ENCODE measurements at places on chromosomes 2 and 18. TPM values are rescaled to one million over a fixed set of nuclear protein-coding genes. Genes with fewer than 3 reads are reported as not detected.

Gene RAB27B
- 42.1 TPM for total RNA-seq

Gene CARF
- total RNA-seq: 20.6 TPM

Gene C2orf72
- 1.0 TPM for total RNA-seq

Gene GALNT13
- total RNA-seq: 13.6 TPM

Gene IL1RN
- 80.2 TPM for total RNA-seq

Gene C2orf15
- total RNA-seq: 4.9 TPM

Gene RUFY4
- 5.6 TPM for total RNA-seq

Gene HOXD8
- 41.7 TPM for total RNA-seq

Gene SCYGR1
- not detected for total RNA-seq

Gene C1GALT1C1L
- 0.99 TPM for total RNA-seq

Gene GTF3C2
- 109 TPM for total RNA-seq

Gene ALK
- 0.36 TPM for total RNA-seq

Gene C2orf80
- total RNA-seq: not detected

Gene ABHD1
- total RNA-seq: 0.78 TPM

GRCh38 chr2:85132834-85133637 lies at the start of gene TCF7L1:
TCF7L1 (plus strand) TSS chr2:85133392; CDS start chr2:85133685, 293 bp downstream.
- peak; percentile 78 for DNase-seq

GRCh38 chr2:12965540-12966269 lies 249.0 kb downstream of the TRIB2 start:
- DNase-seq: no peak

DNA sequence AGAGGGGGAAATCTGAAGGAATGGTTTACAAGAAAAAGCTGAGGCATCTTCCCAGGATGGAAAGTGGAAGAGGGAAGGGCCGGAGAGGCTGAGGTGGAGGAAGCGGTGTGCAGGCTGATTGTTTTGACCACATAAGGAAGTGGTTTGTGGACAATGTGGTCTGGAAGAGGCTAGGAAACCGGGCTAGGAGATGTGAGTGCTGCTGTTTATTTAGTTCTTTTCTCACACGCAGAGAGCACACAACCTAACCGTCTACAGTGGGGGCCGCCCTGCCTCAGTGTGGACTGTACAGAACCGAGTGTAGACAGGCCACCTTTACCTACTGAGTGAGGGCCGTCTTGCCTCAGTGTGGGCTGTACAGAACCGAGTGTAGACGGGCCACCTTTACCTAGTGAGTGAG lies 251.7 kb upstream of the PXDN start:
- no peak for DNase-seq

- peak; percentile 48 for DNase-seq
Measured at GRCh38 chr18:61606068-61606660, 272.9 kb downstream of the CDH20 start.

DNA sequence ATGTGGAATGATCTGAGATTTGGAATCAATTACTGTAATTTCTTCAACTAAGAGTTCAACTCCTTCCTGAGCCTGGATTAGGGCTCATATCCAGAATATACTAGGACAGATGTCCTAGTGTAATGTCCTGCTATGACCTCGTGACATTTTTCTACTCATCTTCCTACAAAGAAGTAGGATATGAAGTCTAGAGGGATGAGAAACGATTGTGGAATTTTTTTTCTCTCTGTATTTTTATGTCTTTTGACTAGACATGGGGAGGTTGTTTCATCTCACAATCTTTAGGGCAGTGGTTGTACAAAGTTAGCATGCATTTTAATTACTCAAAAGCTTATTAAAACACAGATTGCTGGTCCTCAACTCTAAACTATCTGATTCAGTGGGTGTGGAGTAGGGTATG lies 203.0 kb downstream of the PARD3B start:
- no peak for DNase-seq

DNA sequence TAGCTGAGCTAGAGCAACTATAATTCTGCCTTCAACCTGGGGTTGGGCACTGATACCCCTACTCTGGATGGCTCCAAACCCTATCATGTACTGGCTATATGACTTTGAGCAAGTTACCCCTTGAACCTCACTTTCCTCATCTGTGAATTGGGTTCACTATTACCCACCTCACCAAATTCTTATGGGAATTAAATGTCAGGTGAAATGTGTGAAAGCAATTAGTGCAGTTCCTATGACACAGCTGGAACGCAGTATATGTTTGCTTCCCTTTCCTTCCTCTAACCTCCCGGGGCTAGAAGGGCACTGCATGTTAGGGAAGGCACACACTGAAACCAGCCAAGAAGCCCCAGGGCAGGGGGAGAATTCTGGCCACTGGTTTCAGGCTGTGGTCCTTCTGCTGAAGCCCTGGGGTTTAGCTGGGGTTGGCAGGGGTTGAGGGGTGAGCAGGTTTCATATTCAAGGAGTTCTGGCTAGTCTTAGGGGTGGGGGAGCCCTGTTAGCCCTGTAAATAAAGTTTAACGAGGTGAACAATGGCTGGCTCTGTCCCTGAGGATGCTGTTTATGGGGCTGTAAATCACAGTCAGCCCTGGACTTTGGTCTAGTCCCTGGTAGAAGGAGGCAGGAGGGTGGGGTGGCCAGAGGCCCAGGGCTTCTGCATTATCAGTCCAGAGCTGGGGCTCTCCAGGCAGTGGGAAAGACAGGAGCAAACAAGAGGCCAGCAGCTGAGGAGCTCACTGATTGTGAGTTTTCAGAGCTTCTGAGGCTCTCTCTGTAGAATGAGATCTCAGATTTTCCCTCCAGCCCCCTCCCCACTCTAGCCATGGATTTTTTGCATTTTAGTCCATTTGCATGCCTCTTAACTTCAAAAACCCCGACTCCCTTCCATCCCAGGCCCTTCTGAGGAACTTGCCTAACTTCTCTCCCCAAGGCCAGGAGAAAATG lies 8.0 kb downstream of the PKDCC start:
- DNase-seq: no peak

- no peak for DNase-seq
Measured at GRCh38 chr18:24076950-24077349, 61.9 kb upstream of the CABYR start.

DNA sequence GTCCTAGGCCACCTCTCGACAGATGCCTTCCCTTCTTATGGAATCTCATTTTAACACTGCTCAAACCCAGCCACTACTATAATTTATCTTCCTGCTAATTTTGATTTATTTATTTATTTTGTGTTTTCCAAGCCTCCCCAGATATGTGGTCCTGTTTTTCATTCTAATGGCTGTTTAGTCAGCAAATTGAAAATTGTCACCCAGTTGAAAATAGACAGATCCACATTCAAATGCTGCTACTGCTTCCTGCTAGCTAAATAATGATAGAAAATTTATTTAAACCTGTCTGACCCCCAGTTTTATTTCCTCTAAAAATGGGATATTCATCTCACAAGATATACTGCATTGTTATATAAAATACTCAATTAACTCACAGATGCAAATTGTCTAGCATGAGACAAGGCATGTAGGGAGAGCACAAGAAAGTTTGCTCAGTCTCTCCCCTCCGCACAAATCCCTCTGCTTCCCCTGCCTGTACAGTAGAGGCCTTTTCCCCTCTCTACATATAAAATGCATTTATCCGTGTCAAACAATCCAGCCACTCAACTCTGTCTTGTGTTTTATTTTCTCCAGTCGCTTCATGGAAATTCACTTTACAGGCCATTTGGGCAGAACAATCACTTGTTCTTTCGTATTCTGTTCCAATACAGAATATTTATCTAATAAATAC lies 389.9 kb downstream of the SOX11 start:
- no peak for DNase-seq

DNA sequence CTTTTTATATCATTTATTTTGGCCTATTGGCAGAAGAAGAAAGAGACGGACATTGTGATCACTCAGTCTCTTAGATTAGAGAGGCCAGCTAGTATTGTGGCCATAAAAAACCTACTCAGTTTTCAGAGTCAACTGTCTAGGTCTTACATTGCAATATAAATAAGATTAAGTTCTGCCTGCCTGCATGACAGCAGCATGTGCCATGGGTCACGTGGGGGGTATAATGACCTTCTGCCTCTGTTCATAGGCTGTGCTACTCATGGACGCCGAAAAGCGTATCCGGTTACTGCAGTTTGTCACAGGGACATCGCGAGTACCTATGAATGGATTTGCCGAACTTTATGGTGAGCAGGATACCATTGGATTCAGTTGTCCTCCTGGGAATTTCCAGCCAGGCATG lies 238.5 kb downstream of the ALPK2 start:
- DNase-seq: no peak

DNA sequence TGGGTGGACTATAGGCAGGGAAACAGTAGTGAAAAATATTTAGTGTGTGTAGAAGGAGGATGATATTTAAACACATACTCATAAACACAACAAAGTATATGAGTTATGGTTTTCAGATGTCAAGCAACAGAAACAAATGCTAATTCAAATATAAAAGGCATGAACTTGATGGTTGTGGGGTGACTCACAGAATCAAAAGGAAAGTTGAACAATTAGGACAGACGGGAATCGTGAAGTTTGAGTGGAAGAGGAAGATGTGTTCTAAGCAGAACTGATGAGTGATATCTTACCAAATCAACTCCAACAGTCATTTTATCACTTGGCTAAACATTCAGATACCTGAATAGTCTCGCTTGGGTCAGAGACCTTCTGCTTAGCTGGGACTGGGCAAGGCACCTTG lies 53.6 kb upstream of the ITGA6 start:
- no peak for DNase-seq

DNA sequence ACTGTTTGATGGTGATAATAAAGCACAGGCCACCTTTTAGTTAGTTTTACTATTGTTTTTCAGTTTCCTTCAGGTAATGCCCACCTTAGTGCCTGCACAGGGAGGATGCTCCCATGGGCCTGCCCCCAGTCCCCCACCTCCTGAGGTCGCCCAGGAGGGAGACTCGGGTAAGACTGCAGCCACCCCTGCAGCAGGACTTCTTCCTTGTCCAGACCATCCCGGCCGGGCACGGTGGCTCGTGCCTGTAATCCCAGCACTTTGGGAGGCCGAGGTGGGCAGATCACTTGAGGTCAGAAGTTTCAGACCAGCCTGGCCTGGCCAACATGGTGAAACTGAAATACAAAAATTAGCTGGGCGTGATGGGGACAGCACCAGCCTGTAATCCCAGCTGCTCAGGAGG lies 68.1 kb upstream of the TANC1 start:
- DNase-seq: no peak

GRCh38 chr18:40867459-40867858 lies 1087.6 kb upstream of the PIK3C3 start:
- no peak for DNase-seq

DNA sequence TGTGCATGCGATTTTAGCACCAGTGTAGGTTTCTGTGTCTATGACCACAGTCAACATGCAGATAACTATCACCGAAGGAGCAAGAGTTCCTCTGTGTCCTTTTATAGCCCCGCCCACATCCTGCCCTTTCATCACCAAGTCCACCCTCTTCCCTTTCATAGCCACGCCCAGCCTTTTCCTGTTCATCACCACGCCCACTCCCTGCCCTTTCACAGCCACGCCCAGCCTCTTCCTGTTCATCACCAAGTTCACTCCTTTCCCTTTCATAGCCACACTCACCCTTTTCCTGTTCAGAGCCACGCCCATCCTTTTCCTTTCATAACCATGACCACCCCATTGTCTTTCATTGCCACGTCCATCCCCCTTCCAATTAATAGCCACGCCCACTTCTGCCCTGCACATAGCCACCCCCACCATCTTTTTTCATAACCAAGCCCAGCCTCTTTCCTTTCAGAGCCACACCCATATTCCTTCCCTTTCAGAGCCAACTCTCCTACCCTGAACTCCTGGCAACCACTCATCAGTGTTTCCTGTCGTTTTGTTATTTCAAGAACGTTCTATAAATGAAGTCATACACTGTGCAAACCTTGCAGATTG lies 273.9 kb downstream of the MYT1L start:
- peak; percentile 54 for DNase-seq

GRCh38 chr2:26561376-26561775 lies 79.8 kb downstream of the CIB4 start:
- no peak for DNase-seq

- no peak for DNase-seq
Measured at GRCh38 chr2:85248773-85249509, 78.8 kb downstream of the TGOLN2 start.

GRCh38 chr2:86072271-86072858 lies 33.3 kb downstream of the POLR1A start:
- peak; percentile 79 for DNase-seq

DNA sequence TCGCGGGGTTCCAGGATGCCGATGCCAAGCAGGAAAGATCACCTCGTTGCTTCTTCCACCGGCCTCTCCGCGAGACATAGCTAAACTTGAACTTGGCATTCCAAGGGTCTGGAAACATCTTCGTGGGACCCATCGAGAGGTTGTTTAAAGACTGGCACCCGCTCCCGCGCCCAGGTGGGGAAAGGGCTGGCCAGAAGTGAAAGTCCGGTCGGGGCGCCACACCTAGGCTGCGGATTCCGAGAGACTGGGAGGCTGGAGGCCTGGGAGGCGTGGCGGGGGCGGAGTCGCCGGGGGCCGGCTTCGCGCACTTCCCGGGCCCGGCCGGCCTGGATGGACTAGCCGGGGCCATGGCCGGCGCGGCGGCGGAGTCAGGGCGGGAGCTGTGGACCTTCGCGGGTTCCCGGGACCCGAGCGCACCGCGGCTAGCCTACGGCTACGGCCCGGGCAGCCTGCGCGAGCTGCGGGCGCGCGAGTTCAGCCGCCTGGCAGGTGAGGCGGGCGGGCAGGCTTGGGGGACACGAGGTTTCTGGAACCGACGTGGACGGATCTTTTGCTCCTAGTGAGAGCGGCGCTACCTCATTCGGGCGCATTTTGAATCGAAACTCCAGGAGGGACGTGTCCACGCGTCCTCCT lies at the start of gene MOCOS:
TSS of gene MOCOS (plus strand) at position 305 of the 633 bp plus-strand sequence. CDS start at position 348, 43 bp downstream.
- peak; percentile 82 for DNase-seq

GRCh38 chr2:162403884-162404283 lies 60.0 kb downstream of the GCA start:
- no peak for DNase-seq

- DNase-seq: no peak
Measured at GRCh38 chr2:85548608-85548900, 9.6 kb downstream of the MAT2A start.

DNA sequence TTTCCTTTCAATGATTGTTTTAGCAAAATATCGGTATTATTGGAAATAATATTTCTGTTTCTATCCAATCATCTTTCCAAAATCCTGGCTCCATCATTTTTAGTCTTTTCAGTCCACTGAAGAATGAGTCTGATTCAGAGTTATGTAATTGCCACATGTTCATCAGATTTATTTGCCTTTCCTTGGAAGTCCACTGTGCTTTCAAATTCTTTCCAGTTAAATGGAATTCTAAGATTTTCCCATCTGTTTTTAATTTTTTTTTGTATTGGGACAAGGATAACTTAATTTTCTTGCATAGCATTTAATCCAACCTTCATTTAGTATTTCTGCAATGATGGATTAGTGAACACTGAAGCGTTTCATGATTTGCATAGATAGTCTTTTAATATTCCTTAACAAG lies 521.5 kb upstream of the NRXN1 start:
- no peak for DNase-seq

DNA sequence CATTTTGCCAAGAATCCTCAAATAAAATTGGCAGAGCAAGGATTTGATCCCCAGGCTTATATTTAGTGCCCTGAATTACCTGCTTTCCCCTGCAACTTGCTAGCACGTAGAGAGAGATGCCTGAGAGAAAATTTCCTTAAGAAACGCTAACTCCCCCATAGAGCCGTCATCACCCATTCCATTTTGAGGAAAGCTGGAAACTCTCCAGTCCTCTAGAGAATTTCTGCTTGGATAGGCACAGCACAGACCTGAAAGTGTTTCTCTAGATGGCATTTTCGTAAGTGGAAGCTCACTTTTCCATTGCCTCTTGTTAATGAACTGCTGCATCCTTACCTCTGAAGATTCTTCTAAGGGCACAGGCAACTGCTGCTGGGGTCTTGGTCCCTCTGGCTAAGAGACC lies 277.8 kb upstream of the SIX2 start:
- no peak for DNase-seq

GRCh38 chr18:55470826-55471225 lies 117.2 kb downstream of the TCF4 start:
- DNase-seq: no peak

- no peak for DNase-seq
Measured at GRCh38 chr2:72415241-72415661, 267.6 kb upstream of the CYP26B1 start.
